Adipocyte (in vitro differentiated cells): ENCODE measurements at places on chromosomes 3 and 15.

GRCh38 chr3:52891615-52892081, 5.7 kb downstream of the STIMATE start:
- DNase-seq = peak; percentile 76

- no peak for DNase-seq
Observed at GRCh38 chr3:21457084-21457483, 293.9 kb downstream of the ZNF385D start.

GRCh38 chr3:194162070-194162678, 26.2 kb downstream of the HES1 start:
- DNase-seq = no peak

DNA sequence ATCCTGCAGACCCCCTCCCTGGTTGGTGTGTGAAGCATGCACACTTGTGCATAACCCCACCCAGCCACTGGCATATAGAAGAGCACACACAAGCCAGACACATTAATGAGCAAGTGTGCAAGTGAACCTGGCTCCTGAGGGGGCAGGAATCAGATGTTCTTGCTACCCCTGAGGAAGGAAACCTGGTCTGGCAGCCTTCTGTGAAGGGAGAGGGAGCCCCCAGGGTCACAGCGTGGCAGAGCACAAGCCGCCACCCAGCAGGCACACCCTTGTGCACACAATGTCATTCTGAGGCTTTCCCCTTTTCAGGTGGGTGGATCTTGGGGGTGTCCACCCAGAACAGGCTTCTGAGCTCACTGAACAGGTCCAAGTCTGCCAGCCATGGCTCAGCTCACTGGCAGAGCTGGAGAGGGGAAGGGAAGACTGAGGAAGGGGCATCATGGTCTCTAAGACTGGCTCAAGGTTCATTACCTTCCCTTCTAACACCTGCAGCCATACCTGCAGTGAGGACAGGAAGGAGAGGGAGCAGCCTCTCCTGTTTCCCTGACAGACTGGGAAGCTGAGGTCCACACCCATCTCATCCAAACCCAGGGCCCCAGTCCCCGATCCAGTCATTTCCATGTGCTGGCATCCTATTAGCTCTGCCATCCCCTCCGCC, 31.6 kb upstream of the SEMA3F start:
- DNase-seq = no peak

GRCh38 chr15:55628369-55628730, 40.2 kb upstream of the PYGO1 start:
- DNase-seq = no peak

GRCh38 chr3:12987602-12988001, 85.6 kb downstream of the IQSEC1 start:
- DNase-seq = no peak

DNA sequence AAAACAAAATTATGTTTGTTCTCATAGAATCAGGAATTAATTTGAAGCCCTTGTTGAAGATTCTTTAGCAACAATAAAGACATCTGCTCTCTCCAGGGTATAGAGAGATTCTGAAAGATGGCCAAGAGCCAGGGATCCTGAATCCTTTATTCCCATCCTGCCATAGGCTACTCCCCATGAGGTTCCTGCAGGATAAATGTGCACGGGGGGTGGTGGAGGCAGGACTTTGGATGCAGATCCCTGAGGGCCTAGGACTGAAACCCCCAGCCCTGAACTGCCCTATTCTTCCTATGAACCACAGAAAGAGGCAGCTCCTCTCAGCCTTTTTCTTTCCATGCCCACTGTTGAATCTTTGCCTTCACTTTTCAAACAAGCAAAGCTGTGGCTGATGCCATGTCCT, 17.1 kb downstream of the TMEM108 start:
- no peak for DNase-seq

DNA sequence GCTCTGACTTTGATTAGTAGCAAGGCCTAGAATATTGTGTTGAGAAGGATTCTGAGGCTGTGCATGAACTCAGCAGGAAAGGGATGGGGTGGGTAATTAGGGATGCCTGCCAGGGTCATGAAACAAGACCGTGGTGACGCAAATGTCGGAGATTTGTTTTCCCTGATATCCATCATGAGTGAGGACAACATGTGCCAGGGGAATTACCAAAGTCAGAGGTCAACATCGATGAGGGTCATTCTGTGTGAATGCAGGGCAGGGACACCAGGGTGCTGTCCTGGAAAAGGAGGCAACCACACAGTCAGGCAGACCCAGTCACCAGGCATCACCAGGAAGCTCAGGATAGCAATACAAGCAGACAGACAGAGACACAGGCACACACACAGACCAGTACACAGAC, 52.2 kb downstream of the SLCO2A1 start:
- DNase-seq = no peak

DNA sequence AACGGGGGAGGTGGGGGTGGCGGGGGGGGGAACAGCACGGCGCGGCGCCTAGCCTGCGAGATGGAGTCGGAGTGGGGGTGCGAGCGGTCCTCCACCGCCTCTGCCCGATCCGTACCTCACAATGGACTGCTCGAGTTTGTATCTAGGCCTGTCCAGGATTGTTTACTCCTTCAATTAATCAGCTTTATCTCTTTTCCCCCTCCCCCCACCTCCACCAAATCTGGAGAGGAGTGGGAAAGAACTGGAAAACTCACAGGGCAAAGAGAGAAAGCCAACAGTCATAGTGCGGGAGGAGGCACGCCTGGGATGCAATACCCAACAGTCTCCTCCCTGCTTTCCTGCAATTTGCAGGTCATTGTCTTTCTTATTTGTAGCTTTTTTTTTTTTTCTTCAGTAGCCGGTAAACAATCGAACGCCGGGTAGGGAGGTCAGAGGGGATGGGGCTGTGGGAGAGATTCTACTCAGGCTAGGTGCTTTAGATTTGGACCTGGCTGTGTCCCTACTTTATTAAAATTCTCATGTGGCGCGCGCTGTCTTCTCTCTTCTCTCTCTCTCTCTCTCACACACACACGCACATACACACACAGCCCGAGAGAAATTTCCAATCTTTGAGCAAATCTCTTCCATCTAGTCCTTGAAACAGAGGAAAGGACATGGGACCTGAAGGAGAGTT, 6.9 kb upstream of the MEIS2 start:
- DNase-seq = no peak

DNA sequence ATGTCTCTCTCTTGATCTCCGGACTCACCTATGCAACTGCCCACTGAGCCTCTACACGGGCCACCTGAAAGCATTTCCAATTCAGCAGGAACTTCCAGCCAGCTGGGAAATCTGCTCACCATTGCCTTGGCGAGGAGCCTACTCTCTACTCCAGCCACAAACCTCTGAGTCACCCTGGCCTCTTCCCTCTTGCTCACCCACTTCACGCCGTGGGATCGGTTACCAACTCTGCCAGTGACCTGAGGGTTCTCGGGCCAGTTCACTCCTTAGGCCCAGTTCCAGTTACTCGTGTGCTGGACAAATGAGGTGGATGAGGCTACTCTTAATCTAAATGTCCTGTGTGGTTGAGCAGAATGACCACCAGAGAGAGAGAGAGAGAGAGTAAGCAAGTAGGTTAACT, 70.1 kb downstream of the CEMIP start:
- DNase-seq = peak; percentile 86

DNA sequence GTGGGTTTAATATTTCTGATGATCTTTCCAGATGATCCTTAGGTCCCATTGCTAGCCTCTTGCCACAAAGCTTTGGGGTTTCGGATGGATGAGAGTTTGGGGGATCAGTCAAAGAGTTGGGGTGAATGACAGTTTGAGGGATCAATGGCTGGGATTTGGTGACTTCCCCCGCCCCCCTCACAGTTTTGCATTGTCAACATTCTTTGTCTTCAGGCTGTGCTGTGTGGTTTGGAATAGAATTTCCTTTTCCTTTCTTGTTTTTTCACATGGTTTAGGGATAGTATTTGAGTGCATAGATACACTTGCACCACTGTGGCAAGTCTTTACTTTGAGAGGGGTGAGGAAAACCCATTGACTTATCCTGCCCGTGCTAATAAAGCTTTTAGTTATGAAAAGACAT, 14.3 kb downstream of the MEF2A start:
- DNase-seq = no peak
